Renal pelvis (tissue), 12 donors: ENCODE measurements at places on chromosomes 7 and 10.

DNA sequence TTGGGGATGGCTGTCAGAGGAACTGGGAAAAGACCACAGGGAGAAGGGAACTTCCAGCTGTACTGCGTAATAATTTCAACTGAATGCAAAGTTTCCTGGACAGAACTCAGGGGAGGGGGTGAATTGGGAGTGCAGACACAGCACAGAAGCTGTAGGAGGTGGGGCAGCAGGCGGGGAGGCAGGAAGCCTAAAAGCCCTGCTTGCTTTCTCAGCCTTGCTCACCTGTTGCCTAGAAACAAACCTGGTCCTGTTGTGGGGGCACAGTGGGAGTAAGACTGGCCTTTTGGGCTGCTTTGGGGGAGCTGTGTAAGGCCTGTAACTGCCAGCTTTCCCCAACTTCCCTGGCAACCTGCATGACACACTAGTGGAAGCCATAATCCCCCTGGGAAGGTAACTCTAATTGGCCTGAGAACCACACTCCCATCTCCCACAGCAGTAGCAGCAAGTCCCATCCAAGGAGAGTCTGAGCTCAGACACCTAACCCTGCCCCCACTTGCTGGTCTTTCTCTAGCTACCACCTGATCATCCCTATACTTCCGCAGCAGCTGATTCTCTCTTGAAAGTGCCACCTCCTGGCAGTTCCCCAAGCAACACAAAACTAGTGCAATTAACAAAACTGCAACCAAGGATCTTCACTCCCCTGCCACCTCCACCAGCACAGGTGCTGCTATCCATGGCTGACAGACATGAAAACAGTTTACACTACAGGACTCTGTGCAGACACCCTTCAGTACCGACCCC, 1239.3 kb downstream of the SORCS1 start:
- no peak for DNase-seq

DNA sequence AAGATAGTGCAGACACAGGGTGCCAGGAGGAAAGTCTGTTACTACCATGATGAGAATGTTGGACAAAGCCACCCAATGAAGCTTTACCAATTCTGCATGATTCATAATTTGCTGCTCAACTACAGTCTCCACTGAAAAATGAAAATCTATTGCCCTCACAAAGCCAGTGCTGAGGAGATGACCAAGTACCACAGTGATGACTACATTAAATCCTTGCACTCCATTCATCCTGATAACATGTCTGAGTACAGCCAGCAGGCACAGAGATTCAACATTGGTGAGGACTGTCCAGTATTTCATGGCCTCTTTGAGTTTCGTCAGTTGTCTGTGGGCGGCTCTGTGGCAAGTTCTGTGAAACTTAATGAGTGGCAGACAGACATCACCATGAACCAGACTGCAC, 144.0 kb downstream of the PLCE1 start:
- DNase-seq: no peak

- DNase-seq: no peak
Measured at GRCh38 chr10:106682175-106682574, 482.3 kb downstream of the SORCS1 start.

DNA sequence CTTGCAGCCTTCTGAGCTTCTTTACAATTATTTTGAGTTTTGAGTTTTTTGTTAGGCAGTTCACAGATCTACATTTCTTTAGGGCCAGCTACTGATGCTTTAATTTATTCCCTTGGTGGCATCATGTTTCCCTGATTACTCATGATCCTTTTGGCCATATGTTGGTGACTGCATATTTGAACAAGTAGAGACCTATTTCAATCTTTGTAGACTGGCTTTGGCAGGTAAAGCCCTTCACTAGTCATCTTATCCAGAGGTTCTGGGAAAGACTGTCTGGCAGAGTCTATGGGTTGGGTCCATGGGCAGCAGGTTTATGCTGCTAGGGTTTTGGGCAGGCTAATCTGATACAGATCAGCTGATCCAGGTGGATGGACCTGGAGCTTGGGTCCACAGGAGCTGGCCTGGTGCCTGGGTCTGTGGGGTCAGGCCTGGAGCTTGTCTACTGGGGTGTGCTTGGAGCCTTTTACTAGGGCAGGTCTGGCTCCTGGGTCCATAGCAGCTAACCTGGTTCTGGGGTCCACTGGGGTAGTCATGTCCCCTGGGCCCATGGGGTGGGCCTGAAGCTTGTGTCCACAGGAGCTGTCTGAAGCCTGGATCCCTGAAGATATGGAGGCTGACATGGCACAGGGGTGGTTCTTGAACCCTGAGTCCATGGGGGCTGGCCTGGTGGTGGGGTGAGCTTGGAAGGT, 72.7 kb downstream of the GPR85 start:
- no peak for DNase-seq

DNA sequence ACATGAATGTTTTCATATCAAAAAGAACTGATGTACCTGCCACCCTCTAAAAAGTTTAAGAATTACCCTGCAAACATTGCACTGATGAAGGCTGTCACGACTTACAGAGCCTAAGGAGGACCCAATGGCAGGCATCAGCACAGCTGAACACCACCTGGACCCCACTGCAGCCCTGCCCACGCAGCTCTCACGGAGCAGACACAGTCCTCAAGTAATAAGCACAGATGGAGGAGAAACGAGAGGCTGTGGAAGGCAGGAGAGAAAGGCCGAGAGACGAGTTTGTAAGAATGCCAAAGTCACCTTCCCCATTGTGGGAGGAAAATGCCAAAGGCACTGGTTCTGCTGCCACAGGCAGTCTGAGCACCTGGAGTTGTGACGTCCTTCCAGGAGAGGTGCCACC, 135.0 kb downstream of the DLG5 start:
- no peak for DNase-seq

GRCh38 chr7:48183370-48183743, 12.1 kb downstream of the ABCA13 start:
- DNase-seq: no peak

- no peak for DNase-seq
Measured at GRCh38 chr7:29508608-29509007, 55.0 kb upstream of the PRR15 start.

DNA sequence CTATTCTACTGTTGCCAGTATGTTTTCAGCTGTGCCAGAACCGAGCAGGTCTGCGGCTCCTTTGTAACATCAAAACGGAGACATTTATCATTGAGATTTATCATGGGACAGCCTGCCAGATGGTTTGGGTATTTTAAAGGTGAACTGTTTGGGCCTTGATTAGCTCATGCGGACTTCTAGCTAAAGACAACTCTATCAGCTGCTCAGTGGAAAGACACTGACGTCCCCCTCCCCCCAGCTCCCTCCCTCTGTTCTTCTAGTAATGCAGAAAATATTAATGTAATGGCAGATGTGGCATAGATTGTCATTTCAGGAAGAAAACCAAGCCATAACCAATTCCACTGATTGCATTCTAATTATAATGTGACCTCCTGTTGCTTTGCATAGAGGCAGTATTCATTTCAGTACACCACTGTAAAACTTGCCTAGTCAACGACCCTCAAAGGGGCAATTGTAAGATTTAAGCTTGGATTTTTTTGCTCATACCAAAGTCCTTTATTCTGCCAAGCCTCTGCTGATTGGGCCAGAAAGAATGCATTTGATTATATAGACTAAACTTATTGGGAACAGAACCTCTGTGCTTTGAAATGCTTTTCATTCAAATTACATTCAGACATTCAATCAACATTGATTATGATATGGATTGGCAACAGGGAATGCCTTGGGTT, 966.8 kb downstream of the LRMDA start:
- no peak for DNase-seq

GRCh38 chr7:8015100-8015745, 46.6 kb downstream of the GLCCI1 start:
- DNase-seq: no peak

DNA sequence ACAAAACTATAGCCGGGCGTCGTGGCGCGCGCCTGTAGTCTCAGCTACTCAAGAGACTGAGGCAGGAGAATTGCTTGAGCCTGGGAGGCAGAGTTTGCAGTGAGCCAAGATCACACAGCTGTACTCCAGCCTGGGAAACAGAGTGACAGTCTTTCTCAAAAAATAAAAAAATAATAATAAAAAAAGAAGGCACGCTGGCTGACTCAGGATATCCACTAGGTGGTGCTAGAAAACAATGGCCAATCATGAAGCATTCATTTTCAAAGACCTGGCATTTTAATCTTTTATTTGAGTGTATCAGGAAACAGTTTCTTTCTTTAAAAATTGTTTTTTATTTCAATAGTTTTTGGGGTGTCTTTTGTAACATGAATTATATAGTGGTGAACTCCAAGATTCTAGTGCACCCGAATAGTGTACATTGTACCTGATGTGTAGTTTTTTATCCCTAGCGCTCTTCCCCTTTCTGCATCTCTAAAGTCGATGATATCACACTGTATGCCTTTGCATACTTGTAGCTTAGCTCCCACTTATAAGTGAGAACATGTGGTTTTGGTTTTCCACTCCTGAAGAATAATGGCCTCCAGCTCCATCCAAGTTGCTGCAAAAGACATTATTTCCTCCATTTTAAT, 88.6 kb downstream of the LYZL1 start:
- no peak for DNase-seq

- DNase-seq: no peak
Measured at GRCh38 chr10:31952066-31952465, 23.4 kb upstream of the ARHGAP12 start.

DNA sequence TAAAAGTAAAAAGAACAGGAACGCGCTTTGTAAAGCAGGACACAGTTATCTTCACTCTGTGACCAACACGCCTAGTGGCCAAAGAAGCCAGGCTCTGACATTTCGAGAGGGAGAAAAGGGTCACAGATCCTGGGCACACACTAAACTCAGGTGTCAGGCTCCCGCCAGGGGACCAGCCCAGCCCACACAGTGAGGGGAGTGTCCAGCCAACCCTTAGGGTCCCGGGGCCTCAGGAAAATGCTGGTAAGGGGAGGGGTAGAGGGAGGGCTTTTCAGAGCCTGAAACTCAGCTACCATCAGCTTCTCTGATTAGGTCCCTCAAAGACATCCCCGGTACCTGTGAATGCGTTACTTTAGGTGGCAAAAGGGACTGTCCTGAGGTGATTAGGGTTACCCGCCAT, 16.6 kb downstream of the ANXA11 start:
- no peak for DNase-seq

GRCh38 chr10:71473671-71474599, 77.2 kb downstream of the CDH23 start:
- DNase-seq: no peak

DNA sequence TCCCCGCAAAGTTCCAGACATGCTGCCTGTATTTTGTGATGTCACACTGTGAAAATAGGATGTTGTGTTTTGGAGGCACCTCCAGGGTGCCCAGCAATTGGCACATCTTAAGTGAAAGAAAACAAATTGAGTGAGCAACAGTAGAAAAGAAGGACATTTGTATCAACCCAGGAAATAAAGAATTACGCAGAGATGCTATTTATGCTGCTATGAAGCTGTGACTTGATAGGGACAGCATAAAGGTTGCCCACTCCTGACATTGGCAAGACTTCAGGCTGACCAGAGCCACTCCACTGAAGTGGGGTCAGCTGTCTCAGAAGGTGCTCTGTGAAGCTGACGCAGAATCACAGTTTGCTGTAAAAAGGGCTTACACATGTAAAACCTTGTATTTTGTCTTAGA, 729.9 kb upstream of the GALNT17 start:
- no peak for DNase-seq

GRCh38 chr10:103602028-103602851, 108.7 kb downstream of the NEURL1 start:
- no peak for DNase-seq

DNA sequence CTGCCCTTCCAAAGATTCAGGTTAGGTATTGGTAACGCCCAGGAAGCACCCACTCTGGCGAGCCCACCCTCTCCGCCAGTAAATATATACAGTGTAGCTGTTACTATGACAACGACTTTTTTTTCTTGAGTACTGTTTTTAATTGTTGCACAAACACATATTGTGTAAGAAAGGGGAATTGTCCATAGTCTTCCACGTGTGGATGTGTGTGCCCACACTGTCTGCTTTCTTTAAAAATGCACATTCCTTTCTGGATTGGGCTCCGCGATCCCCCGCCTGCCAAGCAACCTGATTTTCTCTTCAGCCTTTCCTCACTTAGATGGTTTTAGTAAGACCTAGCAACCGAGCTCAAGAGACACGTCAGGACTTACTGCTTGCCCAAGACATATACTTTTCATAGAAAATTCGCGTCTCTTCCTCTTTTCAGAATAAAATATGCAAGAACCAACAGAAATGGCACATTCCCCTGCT, 247.8 kb downstream of the EBF3 start:
- DNase-seq: no peak

- no peak for DNase-seq
Measured at GRCh38 chr10:29763396-29763795, 128.6 kb upstream of the SVIL start.

DNA sequence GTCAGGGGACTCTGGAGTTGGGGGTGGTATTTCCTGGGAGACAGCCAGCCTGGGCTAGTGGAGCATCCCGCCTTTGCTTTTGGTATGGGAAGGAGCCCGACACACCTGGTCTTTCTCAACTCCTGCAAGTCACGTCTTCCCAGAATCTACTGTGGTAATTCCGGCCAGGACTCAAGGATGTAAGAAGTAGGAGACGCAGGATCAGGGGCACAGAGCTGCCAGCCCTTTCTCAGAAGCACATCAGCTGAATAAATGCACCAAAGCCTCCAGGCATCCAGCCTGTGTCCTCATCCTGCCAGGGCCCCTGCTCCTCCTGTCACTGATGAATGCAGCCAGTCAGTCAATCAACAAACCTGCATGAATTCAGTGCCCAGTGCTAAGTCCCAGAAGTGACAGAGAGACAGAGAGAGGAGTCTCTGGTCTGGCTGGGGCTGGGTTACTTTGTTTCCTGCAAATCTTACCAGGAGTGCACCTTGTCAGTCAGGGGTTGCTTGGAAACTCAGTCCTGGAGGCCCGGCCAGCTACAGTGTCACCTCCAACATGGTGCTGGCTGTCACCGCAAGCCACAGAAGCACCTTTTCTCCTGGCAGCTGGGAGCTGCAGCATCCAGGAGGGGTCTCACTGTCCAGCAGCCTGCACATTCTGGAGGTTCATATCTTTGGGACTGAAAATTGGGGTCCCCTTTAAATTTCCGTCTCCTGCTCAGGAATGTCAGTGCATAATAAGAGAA, 101.8 kb downstream of the PTPRE start:
- DNase-seq: no peak

DNA sequence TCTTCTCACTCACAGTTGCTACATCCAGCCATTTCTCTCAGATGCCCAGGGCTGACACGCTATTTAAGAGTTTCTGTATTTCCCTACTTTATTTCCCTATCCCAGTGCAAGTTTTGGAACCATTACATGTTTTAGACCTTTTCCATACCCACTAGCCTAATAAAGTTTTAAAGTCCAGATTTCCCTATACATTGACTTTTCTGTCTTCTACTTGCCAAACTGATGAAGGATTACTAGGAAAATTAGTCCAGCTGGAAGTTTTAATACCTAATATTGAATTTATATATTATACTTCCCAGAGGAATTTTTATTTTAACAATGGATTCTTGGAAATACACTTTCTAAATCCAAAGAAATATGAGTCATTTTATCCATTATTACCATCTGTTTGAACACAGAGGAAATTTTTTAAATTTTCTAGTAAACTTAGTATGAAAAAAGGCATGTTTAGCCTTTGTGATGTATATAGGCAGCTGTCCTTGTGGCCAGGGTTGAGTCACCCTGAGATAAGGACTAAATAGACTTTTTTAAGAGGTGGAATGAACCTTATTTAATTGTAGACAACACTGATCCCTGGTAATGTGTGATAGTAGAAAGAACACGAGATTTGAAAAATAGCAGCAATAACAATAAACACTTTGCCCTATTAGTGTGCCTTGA, 205.0 kb downstream of the TFEC start:
- no peak for DNase-seq
